Activated CD4-positive, alpha-beta T cell treated with anti-CD3 and anti-CD28 coated beads for 36 hours (primary cell): ENCODE measurements at places on chromosomes 2 and 18. TPM values are rescaled to one million over a fixed set of nuclear protein-coding genes. Genes with fewer than 3 reads are reported as not detected.

GRCh38 chr2:147500229-147500628, 344.6 kb upstream of the ACVR2A start:
- H3K27me3 ChIP-seq: no peaks in the 10 kb centered on the region
- DNase-seq: no peak
- no peaks in the 10 kb centered on the region for H3K36me3 ChIP-seq

- no peak for DNase-seq
- H3K27ac ChIP-seq: no peak overlapping the region
- H3K36me3 ChIP-seq: no peaks in the 10 kb centered on the region
- peaks cover 2% of the 10 kb centered on the region for H3K27me3 ChIP-seq
- no peaks in the 10 kb centered on the region for H3K4me1 ChIP-seq
- no peak overlapping the region for H3K4me3 ChIP-seq
These were observed 149.6 kb downstream of the NCKAP5 start for GRCh38 chr2:133418671-133419070.

DNA sequence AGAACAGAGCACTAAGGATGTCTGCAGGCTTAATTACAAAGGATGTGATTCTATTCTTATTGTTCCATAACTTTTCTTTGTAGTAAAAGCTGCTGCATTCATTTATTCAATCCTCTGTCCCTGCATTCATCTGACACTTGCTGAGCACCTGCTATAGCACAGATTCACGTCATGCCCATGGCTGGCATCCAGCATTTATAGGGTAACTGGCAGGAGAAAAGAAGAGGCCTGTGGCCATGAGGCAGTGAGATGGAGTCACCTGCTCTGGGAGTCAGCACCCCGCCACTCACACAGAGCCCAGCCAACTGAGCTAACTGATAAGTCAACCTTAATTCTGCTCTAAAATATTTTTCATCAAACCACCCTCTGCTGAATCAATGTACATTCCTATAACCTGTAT, 18.3 kb upstream of the CDC42EP3 start:
- no peak for DNase-seq
- H3K4me3 ChIP-seq: no peak overlapping the region
- peaks cover 26% of the 10 kb centered on the region for H3K4me1 ChIP-seq
- H3K36me3 ChIP-seq: no peaks in the 10 kb centered on the region
- H3K27ac ChIP-seq: no peak overlapping the region
- no peaks in the 10 kb centered on the region for H3K27me3 ChIP-seq

Gene RNF125
- 21.6 TPM for total RNA-seq

Gene AKAIN1
- not detected for total RNA-seq
